ENCODE measurements at places on chromosomes 5 and 9.
A peak's percentile ranks its signal among the peaks of the same experiment; 100 is the strongest.

- DNase-seq: peak; percentile 62
These were observed 429 bp upstream of the ARL10 start for GRCh38 chr5:176364765-176365350.

GRCh38 chr5:135631391-135631790 is 52.6 kb upstream of the CXCL14 start:
- no peak for DNase-seq

DNA sequence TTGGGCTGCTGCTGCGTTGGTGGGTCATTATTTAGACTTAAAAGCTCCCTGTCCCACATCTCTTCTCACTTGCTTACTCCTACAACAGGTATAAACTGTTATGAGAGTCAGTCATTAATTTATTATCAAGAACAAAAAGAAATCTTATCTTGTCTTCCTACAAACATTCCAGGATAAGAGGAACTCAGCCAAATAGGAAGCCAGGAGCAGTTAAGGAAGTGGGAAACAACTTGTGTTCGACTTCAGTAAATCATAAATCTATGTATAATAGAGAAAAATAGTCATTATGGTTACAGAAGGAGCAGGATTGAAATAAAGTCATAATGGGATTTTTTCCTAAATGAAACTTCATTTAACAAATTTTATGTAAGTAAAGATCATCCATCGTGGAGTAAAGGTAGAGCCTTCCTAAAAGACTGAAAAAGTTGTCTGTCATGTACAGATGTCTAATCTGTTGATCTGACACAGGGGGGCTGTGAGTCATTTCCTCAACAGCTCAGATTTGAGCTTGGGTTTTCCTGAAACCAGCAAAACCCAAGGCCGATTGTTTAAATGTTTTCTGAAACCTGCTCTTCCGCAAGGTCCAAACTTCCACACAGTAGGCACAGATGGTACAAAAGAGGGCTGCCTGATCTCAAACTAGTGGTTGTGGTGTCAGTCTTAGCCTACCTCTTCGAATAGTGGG is 25.3 kb upstream of the LRRTM2 start:
- no peak for DNase-seq

DNA sequence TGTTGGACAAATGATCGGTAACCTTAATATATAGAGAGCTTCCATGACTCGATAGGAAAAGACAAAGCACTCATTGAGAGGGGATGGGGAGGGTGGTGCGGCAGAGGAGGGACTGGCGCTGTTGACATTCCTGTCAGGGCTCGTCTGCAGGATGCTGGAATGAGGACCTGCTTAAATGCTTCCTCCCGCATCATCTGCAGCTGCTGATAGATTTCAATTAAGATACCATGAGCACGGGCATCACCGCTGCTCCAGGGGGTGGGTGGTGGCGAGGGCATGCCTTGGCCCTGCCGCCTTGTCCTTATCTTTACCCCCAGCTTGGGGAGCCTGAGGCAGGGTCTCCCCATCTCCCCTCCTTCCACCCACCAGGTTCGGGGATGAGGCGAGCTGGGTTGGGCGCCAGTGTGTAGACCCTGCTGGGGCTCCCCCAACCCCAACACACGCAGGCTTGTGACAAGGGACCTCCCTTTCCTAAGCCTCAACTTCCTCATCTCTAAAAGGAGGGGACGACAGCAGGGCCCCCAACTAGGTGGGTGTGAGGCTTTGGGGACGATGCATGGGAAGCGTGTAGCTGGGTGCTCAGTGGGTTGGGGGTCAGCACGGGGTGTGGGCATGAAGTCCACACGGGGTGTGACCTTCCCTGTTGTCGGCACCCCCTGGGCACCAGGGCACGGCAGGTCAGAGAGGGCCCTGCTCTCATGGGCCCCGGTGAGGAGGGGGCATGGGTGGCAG is 11.7 kb upstream of the QRFP start:
- no peak for DNase-seq

GRCh38 chr5:15637345-15637744 is 137.4 kb downstream of the FBXL7 start:
- DNase-seq: no peak

- DNase-seq: no peak
These were observed 31.0 kb downstream of the CAMK4 start for GRCh38 chr5:111255169-111255568.

DNA sequence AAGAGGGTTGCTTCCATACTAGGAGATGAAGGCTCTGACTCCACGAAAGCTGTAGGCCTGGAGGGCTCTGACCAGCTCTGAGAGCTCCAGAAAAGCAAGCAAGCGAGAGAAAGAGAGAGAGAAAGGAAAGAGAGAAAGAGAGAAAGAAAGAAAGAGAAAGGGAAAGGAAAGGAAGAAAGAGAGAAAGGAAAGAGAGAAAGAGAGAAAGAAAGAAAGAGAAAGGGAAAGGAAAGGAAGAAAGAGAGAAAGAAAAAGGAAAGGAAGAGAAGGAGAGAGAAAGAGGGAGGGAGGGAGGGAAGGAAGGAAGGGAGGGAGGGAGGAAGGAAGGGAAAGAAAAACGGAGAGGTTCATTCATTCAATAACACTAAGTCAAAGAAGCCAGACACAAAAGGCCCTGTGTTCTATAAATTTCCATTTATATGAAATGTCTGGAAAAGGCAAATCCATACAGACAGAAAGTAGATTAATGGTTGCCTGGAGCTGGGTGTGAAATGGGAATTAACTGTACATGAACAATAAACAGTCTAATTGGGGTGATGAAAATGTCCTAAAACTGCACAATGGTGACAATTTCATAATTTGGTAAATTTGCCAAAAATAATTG is 1.8 kb upstream of the STK10 start:
- no peak for DNase-seq

GRCh38 chr5:176501333-176501732 is 35.9 kb downstream of the RNF44 start:
- no peak for DNase-seq

DNA sequence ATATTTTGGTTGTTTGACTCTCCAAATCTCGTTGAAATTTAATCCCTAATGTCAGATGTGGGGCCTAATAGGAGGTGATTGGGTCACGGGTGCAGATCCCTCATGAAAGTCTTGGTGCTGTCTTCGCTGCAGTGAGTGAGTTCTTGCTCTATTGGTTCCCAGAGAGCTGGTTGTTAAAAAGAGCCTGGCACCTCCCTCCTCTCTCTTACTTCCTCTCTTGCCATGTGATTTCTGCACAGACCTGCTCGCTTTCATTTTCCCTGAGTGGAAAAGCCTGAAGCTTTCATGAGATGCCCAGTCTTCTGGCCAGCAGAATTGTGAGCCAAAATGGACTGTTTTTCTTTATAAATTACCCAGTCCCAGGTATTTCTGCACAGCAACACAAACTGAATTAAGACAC is 221.6 kb downstream of the MAT2B start:
- DNase-seq: no peak

DNA sequence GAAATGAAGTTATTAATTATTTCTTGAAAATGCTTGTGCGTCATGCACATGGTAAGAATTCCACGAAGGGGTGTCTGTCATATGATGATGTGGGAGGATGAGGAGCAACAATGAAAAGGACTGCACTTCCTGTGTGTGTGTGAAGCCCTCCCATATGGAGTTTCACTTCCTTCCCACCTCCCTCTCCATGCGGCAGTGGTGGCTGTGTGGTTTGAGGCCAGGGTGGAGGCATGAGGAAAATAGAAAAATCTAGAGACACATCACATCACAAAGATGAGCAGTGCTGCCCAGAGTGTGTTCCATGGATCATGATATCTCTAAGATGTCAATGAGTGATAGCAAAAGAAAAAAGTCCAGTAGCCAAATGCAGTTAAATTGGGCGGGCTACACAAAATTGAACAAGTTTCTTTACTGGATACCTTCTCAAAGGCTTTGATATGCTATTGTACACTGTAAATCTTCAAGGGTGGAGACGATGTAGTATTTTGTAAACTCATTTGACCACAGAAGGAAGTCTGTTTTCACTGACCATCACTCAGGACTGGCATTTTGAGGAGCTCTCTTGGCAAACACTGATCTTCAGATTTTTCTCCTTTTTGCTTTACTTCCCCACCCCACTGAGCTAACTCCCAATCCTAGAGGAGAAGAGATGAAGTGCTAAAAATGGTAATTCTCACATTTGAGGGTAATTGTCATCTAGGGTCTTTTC is 55.7 kb upstream of the EQTN start:
- DNase-seq: no peak

DNA sequence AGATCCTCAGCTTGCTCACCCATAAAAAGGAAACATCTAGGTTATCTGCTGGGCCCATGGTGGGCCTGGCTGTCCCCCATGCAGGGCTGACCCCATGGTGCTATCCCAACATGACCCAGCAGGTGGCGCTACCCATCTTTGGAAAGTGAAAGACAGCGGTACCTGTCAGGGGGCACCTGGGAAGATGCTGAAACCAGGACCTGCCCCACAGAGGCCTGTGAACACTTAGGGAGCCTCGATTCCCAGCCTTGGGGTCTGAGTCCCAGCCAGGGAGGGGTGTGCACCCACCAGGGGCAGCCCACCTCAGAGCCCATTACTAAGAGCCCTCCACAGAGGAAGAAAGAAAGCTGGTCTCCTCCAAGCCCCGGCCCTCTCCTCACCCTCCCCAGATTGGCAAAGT is 46.6 kb upstream of the IPPK start:
- DNase-seq: peak; percentile 97

GRCh38 chr5:83488821-83489220 is 17.3 kb downstream of the VCAN start:
- DNase-seq: no peak

- DNase-seq: peak; percentile 84
These were observed 2.2 kb downstream of the TNIP1 start for GRCh38 chr5:151078490-151079262.

DNA sequence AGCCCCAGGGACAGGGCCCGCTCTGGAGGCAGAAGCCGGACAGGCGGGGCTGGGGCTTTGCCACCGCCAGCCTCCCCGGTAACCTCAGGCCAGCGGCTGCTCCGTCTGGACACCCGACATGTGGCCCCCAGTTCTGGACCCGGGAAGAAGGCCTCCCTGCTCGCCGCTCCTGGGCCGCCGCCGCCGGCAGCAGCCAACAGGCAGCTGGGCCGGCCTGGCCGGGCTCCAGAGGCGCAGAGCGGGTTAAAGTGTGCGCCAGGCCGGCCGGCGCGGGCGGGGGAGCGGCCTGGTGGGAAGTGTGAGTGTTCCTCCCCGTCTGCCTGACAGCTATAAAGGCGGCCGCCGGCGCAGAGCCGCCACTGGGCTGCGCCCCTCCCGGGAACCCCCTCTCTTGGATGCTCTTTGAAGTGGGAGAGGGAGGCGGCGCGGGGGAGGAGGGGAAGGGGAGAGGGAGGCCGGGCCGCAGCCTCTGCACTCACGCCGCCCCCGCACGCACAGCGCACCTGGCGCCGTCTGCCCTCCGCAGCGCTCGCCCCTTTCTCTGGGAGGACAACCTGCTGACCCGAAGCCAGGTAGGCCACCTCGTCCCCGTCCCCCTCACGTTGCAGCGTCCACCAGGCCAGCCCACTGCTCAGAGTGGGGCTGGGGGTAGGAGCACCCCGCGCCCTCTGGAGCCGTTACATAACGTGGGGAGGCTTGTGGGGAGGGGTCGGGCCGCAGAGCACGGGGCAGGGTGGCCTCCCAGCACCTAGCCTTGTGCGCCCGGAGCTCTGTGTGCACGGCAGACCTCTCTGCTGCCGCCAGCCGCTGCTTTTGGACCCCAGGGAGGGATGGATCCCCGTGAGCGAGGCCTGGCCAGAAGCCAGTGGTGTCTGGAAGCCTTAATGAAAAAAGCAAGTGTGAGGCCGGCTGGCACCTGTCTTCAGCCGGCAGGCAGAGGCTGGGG is at the start of gene ADAMTSL2:
TSS of gene ADAMTSL2 (plus strand) at position 359 of the 946 bp plus-strand sequence. CDS start 2,009 bp downstream, outside the sequence.
- peak; percentile 69 for DNase-seq

DNA sequence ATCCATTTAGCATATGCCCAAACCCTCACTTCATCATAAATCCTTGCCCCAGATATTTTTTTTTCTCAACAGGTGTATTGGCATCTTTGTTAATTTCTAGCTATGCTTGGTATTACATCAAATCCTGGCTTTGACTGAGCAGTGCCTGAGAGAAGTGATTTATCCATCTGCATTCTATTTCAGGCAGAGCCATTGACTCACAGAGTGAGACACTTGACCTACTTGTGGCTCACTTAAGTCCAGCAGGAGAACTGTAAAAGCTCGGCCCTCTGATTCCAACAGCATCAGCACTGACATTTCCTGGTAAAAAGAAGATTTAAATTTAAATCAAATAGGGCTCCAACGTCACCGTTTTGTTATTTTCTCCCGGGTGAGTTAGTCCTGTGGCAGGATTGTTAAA is 93.4 kb downstream of the PLK2 start:
- no peak for DNase-seq

GRCh38 chr9:69785757-69786156 is 25.9 kb upstream of the PTAR1 start:
- no peak for DNase-seq

GRCh38 chr5:89147031-89147430 is 264.0 kb upstream of the MEF2C start:
- no peak for DNase-seq

DNA sequence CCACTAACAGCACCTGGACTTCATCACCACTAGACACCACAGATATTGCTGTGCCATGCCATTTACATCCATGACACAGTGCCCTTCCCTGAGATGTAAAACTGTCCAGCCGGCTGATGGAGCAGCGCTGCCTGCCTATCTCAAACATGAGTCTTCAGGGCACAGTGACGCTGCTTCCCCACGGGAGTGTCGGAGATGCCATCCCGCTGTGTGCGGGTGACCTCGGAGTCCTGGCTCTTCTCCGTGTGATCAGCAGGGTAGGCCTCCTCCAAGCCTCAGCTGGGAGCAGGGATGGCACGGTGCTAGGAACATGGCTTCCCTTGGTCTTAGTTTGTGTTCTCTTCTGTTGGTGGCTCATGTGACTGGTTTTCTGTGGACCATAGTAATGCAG is 130.3 kb upstream of the FAM120A start:
- no peak for DNase-seq

DNA sequence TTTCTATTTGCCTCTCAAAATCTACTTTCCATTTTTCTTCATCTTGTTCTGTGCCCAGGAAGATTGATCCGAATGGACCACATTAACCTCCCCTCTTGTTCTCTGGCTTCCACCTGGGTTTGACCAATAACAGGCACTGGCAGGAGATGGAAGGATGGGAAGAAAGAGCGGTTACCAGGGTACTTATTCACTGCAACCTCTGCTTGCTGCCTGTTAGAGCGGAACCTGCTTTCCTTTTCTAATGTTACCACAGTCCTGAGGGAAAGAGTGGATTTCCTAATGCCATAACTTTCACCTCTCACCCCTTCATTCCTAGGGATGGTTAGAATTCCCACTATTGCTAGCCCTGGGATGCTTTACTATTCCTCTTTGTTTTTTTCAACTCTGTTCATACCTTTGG is 262.1 kb downstream of the RFX3 start:
- DNase-seq: no peak

- DNase-seq: no peak
These were observed 62.5 kb upstream of the PTPN3 start for GRCh38 chr9:109560470-109561132.

DNA sequence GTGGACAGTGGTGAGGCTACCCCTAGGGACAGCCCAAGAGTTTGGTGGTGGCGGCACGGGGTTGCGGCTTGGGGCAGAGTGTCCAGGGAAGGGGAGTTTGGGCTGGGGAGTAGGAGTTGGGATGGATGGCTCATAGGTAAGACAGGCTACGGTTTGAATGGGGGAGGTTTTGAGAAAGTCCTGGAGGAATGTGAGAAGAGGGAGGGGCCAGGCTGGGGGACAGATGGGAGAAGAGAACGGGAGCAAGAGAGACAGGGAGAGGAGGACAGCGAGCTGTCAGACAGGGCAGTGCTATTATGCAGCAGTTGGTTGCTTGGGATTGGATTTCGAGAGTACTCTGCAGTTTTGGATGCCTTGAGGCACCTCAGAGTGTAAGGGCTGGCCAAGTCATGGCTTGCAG is 24.5 kb downstream of the PSD2 start:
- DNase-seq: no peak
